ENCODE measurements at places on chromosomes 1 and 21.

- no peak for DNase-seq
Measured at GRCh38 chr1:211135342-211135950, 1.5 kb upstream of the KCNH1 start.

GRCh38 chr1:182189535-182190066 lies 128.1 kb upstream of the ZNF648 start:
- no peak for DNase-seq

DNA sequence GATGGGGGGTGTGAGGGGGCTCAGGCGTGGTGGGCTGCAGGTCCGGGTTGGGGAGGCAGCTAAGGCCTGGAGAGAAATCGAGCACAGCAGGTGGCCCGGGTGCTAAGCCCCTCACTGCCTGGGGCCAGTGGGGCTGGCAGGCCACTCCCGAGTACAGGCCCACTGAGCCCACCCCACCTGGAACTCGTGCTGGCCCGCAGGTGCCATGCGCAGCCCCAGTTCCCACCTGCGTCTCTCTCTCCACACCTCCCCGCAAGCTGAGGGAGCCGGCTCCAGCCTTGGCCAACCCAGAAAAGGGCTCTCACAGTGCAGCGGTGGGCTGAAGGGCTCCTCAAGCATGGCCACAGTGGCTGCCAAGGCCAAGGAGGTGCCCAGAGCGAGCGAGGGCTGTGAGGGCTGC lies 1047.1 kb upstream of the ADGRL4 start:
- DNase-seq, result no peak

DNA sequence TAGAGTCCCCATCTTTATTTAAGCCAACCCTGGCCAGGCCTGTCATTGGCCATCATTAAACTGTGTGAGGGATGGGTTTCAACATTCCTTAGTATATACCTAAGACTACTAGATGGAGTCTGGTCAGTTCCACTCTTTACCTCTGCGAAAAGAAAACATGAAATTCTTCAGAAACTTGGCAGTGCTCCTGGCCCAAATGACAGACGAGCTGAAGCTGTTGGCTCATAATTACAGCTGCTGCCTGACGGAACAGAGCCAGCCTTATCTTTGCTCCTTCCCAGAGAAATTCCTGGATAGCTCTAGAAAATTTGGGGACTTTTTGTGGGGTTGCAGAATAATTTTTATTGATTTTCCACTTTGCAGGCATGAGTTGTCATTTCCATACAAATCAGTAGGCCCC lies 30.4 kb downstream of the NPHS2 start:
- no peak for DNase-seq

DNA sequence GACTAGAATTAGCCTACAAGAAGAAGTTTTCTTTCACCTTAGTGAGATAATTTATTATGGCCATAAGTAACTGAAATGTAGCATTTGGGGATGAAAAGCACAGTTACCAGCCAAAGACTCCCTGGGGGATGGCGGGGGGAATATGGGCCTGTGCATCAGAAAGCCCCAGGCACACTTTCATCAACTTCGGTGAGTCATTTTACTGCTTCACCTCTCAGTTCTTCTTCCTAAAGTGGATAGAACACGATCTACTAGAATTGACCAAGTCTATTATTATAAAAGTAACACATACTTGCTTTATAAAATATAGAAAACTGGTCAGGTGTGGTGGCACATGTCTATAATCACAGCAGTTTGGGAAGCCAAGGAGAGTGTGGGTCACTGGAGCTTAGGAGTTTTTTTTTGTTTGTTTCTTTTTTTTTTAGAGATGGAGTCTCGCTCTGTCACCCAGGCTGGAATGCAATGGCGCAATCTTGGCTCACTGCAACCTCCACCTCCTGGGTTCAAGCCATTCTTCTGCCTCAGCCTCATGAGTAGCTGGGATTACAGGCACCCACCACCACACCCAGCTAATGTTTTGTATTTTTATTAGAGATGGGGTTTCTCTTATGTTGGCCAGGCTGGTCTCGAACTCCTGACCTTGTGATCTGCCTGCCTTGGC lies 141.8 kb downstream of the ZZZ3 start:
- no peak for DNase-seq

DNA sequence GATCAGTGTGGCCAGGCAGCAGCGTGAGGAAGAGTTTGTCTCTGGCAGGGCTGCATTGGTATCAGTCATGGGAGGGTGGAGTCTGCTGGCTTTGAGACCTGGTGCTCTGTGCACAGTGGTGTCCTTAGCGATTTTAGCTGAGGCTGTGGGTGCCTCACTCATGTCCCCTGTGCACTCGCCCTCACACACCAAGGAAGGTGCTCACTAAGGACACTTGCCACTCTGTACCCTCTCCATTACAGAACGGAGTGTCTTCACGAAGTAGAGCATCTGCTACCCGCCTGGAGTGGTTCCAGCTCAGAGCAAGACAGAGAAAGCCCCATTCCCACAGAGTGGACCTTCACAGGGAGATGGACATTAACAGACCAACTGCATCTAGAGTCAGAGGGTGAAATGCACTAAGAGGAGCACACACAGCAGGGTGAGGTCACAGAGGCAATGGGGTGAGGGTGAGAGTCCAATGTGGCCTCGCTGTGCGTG lies 117.9 kb downstream of the MATN1 start:
- DNase-seq, result no peak

DNA sequence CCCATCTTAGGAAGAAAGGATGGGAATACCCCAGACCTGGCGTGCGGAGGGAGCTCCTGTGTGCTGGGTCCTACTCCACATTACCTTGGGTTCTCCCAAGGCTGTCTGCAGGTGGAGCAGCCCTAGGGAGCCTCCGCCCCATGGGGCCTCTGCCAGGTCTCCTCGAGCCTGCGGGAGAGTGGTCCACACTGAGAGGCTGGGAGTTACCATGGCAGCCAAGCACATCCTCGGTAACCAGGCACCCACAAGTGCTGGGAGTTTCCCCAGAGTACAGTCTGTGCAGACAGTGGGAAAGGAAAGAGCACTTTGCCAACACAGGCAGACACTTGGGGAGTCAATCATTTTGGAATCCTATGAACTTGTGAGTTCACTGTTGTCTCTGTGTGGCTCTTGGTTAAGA lies 249.4 kb downstream of the DYRK1A start:
- no peak for DNase-seq

DNA sequence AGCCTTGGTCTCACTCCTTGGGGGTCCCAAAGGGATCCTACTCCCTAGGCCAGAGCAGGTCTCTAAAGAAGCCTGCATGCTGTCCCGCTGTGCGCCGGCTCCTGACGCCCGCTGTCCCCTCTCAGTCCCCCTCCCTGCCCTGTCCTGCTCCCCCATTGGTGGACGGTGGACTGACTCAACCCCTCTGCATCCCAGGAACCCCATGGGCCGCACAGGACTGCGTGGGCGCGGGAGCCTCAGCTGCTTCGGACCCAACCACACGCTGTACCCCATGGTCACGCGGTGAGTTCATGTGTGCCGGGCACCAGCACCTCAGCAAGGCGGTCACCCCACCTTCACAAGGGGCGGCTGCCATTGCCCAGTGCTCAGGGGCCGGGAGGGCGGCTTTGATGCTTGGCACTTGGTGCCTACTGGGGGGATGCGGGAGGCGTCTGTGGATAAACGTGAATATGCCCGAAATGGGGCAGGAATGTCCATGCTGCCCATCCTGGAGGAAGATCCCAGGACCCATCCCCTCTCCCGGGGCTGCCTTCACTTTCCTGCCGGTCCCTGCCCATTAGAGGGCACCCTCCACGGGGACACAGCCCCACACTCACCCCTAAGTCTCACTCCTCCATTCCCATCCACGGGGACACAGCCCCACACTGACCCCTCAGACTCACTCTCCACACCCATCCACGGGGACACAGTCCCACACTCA lies 20.2 kb upstream of the LRRC3 start:
- no peak for DNase-seq

GRCh38 chr1:19824541-19824940 lies 9.5 kb upstream of the RNF186 start:
- DNase-seq, result no peak

DNA sequence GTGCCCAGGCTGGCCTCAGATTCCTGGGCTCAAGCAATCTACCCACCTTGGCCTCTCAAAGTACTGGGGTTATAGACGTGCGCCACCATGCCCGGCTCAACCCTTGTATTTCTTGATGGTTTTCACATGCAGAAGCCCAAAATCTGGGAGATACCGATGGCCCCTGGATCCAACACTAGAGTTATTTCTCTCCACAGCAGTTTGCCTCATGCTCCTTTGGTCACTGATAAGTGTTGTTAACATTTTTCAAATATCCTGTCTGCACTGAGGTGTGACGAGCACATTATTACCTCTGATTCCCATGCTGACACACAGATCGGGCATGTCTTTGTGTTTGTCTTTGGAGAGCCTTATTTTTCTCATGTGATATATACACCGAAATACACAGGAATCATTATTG lies 107.0 kb downstream of the KIF26B start:
- DNase-seq, result no peak

DNA sequence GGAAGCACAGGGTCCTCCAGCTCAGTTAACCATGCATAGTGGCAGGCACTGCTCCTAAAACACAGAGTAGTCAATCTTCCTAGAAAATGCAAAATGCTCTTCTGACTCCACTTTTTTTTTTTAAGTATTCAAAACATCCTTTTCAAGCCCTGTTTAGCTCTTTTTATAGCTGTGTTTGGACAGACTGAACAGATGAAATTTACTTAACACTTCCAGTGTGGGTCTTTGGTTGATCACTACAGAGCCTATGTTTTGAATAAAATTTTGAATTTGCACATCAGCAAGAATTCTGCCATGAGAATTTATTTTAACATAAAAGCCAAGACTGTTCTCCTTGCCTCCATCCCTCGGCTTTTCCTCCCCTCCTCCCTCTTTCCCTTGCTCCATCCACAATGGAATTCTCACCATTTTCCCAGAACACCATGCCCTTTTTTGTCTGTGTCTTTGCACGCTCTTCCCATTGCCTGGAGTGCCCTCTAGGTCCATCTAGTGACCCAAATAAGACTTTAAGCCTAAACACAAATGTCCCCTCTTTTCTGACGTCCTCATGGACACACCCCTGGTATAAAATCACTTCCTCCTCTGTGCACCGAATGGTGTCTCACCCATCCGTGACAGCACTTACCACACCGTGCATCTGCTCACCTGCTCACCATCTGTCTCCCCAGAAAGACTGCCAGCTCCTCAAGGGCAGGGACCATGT lies 24.0 kb upstream of the CPT2 start:
- no peak for DNase-seq

DNA sequence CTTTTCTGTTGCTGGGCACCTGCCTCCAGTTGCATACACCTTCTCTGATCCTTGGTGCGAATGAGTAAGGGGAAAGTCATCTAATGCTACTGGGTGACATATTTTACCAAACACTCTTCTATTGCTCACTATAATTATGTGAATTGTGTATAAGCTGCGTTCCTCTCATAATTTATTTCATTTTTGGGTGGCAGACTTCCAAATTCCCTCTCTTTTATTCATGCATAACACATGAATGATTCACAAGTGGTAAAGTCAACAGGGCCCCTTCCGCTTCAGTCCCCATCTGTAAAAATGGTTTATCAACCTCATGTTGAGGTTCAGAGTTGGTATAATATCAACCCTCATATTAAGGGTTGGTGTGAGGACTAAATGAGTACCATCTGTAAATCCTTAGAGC lies 3.2 kb upstream of the QSOX1 start:
- DNase-seq, result no peak

GRCh38 chr1:157880621-157881020 lies 39.0 kb upstream of the CD5L start:
- DNase-seq, result no peak

DNA sequence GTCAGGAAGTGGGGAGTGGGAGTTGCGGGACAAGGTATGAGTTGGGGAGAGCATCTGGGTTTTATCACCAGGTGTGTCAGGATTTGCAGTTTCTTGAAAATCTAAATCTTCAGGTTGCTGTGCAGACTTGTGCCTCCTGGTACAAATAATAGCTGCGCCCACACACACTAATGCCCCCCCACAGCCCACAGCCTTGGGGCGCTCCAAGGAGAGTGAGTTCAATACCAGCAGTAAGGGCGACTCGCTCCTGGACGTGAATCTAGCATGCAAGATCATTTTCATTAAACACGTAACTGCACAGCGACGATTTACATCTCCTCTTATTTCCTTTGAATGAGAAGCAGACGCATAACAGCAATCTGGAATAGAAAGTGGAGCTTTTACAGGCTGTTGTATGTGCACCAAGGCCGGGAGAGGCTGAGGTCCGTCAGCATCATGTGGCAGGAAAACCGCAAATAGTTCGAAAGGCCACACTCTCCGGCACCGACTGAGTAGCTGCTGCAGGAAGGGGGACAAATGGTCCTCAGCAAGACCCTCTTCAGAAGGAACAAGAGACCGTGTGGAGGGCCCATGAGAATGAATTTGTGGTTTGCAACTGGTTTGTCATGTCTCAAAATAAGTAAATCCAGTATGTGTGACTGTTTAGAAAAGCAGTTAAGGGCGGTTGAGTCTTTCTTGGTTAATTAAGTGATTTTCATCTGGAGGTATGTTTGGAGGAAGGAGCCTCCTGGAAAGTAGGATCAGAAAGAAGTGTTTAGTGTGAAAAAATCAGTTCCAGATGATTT lies 439.5 kb downstream of the SMYD3 start:
- no peak for DNase-seq

DNA sequence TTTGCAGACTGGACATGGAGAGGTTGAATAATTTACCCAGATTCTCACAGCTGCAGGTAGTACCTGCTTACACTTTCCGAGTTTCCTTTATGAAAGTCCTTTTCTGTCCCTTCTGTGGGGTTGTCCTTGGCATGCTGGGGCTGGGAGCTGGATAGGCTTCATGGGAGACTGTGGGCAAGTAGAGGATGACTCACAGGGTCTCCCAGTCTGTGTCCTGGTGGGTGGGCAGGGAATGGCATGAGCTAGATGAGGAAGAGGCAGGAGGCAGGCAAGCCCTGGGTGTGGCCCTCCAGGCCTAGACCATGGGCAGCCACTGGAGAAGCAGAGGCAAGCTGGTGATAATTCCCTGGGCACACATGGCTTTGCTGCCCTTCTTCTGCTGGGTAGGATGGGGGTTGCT lies 80.6 kb downstream of the NAV1 start:
- DNase-seq, result no peak

GRCh38 chr1:201514466-201514865 lies 7.5 kb upstream of the CSRP1 start:
- DNase-seq, result no peak

- no peak for DNase-seq
Measured at GRCh38 chr1:23555986-23556634, 3.2 kb downstream of the ID3 start.

DNA sequence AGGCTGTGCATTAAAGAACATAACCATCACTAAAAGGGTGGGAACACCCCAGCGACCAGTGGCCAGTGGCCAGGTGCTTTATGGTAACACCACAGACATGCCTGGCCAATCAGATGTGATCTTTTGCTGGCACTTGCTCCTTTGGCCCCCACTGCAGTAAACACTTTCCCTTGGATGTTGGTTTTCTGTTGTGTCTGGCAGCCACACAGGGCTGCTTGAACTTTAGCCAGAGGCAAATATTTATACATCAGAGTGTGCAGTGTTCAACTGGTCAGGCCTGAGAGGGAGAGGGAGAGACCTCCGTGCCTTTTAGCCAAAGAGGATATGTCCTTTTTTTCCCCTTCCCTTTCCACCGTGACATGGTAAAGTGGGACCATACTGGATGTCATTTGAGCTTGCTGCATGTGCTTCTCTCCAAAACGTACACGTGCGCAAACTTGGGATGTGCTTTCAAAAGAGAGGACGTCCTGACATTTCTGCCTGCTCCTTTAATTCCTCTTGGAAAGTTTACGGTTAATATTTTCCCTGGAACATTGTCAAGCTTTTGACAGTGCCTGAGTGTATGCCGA lies 101.2 kb downstream of the NFIA start:
- no peak for DNase-seq

- no peak for DNase-seq
Measured at GRCh38 chr21:14522736-14523135, 23.4 kb downstream of the SAMSN1 start.

Measured in stimulated activated CD4-positive, alpha-beta T cell treated with anti-CD3 and anti-CD28 coated beads, Interleukin-1b, Interleukin-23, amount 100 ng/mL, for 1 hour (primary cell).